ENCODE measurements at places on chromosomes 1 and 21.

DNA sequence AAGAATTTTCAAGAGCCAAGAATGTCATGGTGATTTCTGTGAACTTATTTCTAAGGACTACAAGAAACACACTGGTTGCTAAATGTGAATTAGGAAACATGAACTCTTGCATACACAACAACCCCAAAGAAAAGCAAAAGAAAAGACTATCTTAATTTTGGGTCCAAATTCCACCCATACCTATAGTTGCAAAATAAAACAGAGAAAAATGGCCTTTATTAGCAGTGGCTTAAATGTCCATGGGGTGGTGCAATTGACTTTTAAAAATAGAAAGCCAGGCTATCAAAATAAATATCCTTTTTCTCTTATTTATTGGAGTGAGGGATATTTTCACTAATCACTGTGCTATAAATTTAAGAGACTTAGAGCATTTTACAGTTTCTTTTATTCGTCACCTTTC is 80.9 kb upstream of the DPYD start:
- no peak overlapping the region for H3K27ac ChIP-seq
- no peaks in the 10 kb centered on the region for H3K4me1 ChIP-seq
- DNase-seq: no peak
- H3K27me3 ChIP-seq: no peaks in the 10 kb centered on the region

GRCh38 chr1:178796013-178796412 is 71.0 kb downstream of the RALGPS2 start:
- no peak overlapping the region for H3K4me3 ChIP-seq
- no peaks in the 10 kb centered on the region for H3K36me3 ChIP-seq
- H3K27me3 ChIP-seq: no peaks in the 10 kb centered on the region
- H3K27ac ChIP-seq: no peak overlapping the region

- H3K4me3 ChIP-seq: no peak overlapping the region
- DNase-seq: no peak
- no peak overlapping the region for H3K27ac ChIP-seq
Observed at GRCh38 chr1:109314795-109315194, 8.0 kb upstream of the MYBPHL start.

- no peak for DNase-seq
- no peaks in the 10 kb centered on the region for H3K36me3 ChIP-seq
- no peaks in the 10 kb centered on the region for H3K27me3 ChIP-seq
- H3K4me3 ChIP-seq: no peak overlapping the region
Observed at GRCh38 chr1:22635436-22635835, 992 bp upstream of the C1QA start.

DNA sequence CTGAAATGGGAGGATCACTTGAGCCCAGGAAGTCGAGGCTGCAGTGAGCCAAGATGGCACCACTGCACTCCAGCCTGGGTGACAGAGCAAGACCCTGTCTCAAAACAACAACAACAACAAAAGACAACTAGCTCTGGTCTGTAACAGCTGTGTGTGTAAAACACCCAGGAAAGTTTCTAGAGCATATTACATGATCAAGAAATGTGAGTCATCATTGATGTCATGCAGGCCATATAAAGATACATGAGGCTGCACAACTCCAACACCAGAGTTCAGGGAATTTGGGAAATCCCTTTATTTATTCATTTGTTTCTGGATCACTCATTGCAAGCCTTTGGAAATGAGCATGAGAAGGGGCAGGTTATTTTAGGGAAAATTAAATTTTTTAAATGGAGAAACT is 50.3 kb upstream of the CTPS1 start:
- peak; percentile 41 for DNase-seq
- no peaks in the 10 kb centered on the region for H3K4me1 ChIP-seq
- H3K4me3 ChIP-seq: no peak overlapping the region
- no peaks in the 10 kb centered on the region for H3K36me3 ChIP-seq
- no peaks in the 10 kb centered on the region for H3K27me3 ChIP-seq

- no peak for DNase-seq
- no peaks in the 10 kb centered on the region for H3K27me3 ChIP-seq
- no peak overlapping the region for H3K4me3 ChIP-seq
- no peaks in the 10 kb centered on the region for H3K36me3 ChIP-seq
- H3K27ac ChIP-seq: no peak overlapping the region
- no peaks in the 10 kb centered on the region for H3K4me1 ChIP-seq
Observed at GRCh38 chr1:113007706-113008364, 51.8 kb upstream of the SLC16A1 start.

DNA sequence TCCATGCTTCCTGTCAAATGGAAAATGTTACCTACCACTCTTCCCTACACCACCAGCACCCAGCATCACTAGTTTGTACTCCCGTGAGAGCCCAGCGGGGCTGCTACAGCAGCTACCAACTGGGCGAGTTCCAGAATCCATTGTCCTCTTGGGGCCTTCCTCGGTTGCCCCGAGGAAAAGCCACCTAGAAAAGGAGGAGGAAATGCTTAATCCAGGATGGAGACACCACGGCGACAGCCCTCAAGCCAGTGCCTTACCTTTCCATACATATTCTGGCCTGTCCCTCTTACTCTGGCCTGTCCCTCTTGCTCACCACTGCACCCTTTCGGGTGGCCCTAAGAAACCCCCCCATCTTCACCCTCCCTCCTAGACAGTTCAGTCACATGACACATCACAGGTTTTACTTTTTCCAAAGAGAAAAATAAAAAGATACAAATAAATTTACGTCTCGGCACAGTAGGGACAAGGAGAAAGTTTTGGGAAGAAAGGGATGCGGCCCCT is 478 bp downstream of the RIT1 start:
- DNase-seq: no peak
- H3K27me3 ChIP-seq: no peaks in the 10 kb centered on the region
- peak overlapping the region; percentile 86 for H3K4me3 ChIP-seq
- H3K27ac ChIP-seq: peak overlapping the region; percentile 96

DNA sequence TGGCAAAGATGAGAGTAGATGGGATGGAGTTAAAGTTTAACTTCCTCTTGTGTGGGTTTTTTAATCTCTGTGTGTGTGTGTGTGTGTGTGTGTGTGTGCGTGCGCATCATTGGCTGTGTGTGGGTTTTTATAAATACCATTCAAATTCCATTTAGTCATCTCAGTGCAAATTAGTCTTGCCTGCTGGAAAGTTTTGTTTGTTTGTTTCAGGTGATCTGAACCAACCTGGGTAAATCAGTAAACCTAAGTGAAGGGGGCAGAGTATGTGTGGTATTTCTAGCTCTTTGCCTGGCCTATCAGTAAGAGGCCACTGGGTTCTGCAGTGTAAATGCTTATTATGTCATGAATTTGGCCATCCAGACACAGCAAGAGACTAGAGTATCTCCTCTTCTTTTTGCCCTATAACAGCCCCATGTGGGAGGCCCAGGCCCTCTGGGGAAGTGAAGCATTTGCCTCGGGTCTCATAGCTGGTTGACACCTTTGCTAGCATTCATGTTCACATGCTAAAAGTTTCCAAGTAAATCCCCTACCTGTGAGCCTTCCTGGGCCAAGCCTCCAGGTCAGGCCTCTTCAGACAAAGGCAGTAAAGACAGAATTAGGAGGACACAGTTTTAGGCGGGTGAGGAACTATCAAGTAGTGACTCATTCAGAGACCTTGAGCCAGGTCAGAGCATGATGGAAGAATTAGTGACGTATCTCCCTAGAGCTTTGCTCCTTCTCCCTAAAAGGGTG is 14.7 kb downstream of the INTS3 start:
- peaks cover 58% of the 10 kb centered on the region for H3K36me3 ChIP-seq
- peaks cover 19% of the 10 kb centered on the region for H3K4me1 ChIP-seq
- H3K4me3 ChIP-seq: no peak overlapping the region
- DNase-seq: no peak
- peak overlapping the region; percentile 78 for H3K27ac ChIP-seq
- H3K27me3 ChIP-seq: no peaks in the 10 kb centered on the region

DNA sequence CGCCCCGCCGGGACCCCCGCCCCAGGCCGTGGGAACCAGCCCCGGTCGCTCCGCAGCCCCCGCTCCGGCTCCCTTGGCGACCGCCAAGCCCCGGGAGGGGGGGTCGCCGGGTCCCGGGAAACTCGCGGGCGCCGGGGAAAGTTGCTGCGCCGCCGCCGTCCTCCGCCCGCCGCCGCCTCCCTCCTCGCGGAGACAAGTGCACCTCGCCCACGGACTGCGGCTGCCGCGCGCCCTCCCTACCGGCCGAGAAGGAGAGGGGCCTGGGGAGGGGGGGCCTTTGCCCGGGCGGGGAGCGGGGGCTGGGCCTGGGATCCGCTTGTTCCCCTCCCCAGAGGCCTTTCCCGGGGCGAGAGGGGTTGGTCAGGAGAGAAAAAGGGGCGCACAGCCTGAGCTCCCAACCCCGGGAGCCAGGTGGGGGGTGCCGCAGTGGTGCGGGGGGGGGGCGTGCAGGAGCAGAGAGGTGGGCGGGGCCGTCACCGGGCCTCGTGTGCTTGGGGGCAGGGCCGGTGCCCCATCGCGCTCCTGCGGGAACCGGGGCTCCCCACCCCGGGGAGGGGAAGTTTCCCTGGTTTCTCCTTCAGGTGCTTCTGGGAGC is 592 bp downstream of the AGRN start:
- H3K4me1 ChIP-seq: peaks cover 20% of the 10 kb centered on the region
- H3K27me3 ChIP-seq: peaks cover 2% of the 10 kb centered on the region
- H3K36me3 ChIP-seq: no peaks in the 10 kb centered on the region
- H3K4me3 ChIP-seq: peak overlapping the region; percentile 92
- H3K27ac ChIP-seq: peak overlapping the region; percentile 85
